Skin of body (tissue), 3 donors: ENCODE measurements at places on chromosomes 1 and 21.

GRCh38 chr1:25080294-25081209 lies 150.5 kb upstream of the RUNX3 start:
- DNase-seq = no peak

DNA sequence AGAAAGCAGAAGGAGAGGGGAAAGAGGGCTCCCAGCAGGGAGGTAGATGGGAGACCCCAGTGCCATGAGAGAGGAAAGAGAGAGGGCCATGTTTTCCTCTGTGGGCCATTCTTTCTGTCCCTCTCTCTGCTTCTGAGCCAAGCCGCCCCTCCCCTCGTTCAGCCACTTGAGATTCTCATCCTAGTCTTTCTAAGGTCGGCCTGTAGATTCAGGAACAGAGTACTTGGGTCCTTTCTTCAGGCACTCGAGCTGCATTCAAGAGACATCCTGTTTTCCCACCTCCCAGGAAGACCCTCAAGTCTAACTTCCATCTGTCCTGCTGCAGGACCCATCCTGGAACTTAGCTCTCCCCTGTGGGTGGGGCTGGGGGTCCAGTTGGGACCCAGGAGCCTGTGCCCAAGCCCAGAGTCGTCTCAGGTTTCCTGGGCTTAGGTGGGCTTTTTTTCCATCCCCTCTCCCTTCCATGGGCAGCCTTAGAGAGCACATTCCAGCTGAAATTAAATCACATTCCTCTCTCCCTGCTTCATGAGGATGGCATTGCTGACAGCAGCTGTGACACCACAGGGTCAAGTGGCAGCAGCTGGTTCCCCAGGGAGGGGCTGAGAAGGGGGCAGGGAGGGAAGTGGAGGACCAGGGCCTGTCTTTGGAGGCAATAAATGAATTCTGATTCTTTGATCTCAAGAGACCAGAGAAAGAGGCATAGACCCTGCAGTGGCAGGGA lies 13.0 kb downstream of the NES start:
- DNase-seq = peak; percentile 7

DNA sequence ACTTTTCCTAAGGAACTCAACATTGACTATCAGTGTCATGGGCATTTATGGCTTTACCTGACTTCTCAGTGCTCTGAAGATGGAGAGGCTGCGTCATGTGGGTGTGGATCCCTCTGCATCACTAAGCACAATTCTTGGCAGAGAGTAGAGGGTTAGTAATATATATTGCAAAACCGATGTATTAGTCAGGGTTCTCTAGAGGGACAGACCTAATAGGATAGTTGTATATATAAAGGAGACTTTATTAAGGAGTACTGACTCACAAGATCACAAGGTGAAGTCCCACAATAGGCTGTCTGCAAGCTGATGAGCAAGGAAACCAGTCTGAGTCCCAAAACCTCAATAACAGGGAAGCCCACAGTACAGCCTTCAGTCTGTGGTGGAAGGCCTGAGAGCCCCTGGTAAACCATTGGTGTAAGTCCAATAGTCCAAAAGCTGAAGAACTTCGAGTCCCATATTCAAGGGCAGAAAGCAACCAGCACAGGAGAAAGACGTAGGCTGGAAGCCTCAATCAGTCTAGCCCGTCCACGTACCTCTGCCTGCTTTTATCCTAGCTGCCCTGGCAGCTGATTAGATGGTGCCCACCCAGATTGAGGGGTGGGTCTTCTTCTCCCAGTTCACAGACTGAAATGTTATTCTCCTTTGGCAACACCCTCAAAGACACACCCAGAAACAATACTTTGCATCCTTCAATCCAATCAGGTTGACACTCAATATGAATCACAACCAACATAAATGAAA lies 159.7 kb upstream of the NRIP1 start:
- no peak for DNase-seq

GRCh38 chr1:203765029-203765837 lies at the start of gene LAX1:
Gene LAX1, plus strand, starts transcription at chr1:203765183. Its CDS starts 383 bp downstream, at chr1:203765566.
- no peak for DNase-seq

GRCh38 chr1:224380003-224380402 lies 23.3 kb downstream of the CNIH4 start:
- DNase-seq = no peak

DNA sequence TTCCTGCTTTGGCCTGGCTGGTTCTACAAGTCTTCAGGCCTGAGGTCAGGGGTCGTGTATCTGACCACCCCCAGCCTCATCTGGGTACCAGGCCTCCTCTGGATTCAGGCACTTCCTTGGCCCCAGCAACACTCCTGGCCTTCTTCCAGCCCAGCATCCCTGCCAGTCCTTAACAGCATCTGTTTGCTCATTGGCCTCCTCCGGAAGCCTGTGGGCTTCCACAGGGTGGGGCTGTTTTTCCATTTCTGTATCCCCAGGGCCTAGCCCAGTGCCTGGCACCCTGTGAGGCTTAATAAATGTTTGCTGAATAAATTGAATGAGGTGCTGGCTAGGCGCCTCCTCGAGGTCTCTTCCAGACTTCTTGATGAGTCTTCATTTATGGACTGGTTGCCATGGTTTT lies 21.5 kb upstream of the GPR37L1 start:
- no peak for DNase-seq

- DNase-seq = no peak
Measured at GRCh38 chr1:246153796-246154212, 353.3 kb downstream of the SMYD3 start.

- no peak for DNase-seq
Measured at GRCh38 chr1:202279806-202280205, 61.9 kb downstream of the UBE2T start.

DNA sequence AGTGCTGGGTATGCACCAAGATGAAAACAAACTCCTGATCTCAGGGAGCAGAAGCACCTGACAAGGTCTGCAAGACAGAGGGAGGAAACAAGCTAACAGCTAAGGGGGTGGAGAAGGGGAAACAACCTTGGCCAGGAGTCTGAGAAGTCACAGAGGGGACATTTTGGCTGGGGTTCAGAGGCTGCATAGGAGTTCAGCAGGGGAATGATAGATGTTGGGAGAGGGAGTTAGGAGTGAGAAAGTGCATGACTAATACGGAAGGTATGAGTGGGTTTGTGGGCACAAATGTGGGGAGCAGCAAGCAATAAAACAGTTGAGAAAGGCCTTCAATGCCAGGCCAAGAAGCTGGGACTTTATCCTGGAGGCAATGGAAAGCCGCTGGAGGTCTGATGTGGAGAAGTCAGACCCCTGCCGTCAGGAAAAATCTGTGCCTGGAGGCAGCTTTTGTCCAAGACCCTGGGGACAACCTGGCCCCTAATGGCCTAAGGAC lies 16.4 kb downstream of the EPHA2 start:
- DNase-seq = no peak

- no peak for DNase-seq
Measured at GRCh38 chr1:81833722-81834121, 33.0 kb downstream of the ADGRL2 start.

- DNase-seq = no peak
Measured at GRCh38 chr1:83794384-83794783, 204.5 kb downstream of the TTLL7 start.

- no peak for DNase-seq
Measured at GRCh38 chr1:172566196-172566997, 33.4 kb downstream of the SUCO start.

GRCh38 chr1:243440406-243440805 lies 184.6 kb downstream of the SDCCAG8 start:
- no peak for DNase-seq

DNA sequence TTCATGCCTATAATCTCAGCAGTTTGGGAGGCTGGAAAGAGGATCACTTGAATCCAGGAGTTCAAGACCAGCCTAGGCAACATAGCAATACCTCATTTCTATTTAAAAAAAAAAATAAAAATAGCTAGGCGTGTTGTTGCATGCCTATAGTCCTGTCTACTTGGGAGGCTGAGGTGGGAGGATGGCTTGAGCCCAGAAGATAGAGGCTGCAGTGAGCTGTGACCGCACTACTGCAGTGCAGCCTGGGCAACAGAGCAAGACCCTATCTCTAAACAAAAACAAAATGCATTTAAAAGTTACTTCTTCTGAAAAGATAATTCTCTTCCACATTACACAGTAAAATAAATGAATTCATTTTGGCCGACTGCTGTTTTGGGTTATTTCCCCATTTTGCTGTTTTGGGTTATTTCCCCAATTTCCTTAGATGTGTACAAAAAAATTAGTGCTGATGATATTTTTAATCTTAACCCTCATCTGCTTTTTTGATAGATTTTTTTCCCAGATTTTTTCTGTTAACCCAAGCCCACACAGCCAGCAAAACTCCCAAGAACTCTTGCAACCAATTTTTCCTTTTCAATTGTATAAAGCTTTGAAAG lies 23.0 kb upstream of the SAMSN1 start:
- no peak for DNase-seq

GRCh38 chr1:39109644-39110043 lies 83.5 kb downstream of the NDUFS5 start:
- DNase-seq = no peak

GRCh38 chr1:193458628-193459027 lies 272.2 kb upstream of the B3GALT2 start:
- DNase-seq = no peak

- peak; percentile 27 for DNase-seq
Measured at GRCh38 chr1:31583995-31584868, 7.9 kb downstream of the TINAGL1 start.

GRCh38 chr1:186239171-186239570 lies 135.9 kb downstream of the TPR start:
- no peak for DNase-seq

- no peak for DNase-seq
Measured at GRCh38 chr1:60842304-60842703, 240.1 kb upstream of the NFIA start.

- DNase-seq = no peak
Measured at GRCh38 chr1:90339811-90340210, 344.9 kb downstream of the ZNF326 start.

DNA sequence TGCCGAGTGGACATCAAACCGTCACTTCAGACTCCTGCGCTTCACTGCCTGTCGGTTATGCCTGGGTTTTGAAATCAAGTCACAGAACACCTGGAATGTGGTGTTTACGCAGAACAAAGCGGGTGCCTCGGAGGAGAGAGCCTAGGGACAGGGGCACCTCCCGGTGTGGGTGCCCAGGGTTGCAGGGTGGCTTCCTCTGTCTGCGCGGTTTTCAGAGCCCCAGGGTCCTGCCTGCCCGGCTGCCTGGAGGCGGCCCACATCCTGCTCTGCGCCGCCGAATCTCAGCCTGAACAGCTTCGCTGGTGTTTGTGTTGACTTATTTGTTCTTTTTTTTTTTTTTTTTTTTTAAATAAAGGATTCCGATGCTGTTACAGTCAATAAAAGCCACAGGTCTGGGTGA lies 113.5 kb upstream of the COL6A1 start:
- DNase-seq = no peak

GRCh38 chr1:246181241-246181640 lies 325.8 kb downstream of the SMYD3 start:
- DNase-seq = no peak

DNA sequence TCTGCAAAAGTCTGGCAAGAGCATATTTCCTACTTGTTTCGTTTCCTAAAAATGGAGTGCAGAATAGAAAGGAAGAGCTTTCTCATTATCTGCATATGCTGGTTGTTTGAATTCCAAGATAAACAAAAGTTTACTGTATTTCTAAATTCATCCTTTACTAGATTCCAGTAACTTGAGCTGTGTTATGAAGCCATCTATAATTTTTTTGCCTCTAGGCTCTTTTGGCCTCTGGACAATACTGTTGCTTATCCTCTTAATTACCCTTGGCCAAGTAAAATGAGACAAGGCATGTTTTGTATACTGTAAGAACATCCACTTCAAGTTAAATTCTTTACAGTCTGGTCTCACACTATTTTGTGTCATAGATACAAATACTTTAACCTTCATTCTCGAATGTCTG lies 45.6 kb upstream of the HFM1 start:
- DNase-seq = no peak

DNA sequence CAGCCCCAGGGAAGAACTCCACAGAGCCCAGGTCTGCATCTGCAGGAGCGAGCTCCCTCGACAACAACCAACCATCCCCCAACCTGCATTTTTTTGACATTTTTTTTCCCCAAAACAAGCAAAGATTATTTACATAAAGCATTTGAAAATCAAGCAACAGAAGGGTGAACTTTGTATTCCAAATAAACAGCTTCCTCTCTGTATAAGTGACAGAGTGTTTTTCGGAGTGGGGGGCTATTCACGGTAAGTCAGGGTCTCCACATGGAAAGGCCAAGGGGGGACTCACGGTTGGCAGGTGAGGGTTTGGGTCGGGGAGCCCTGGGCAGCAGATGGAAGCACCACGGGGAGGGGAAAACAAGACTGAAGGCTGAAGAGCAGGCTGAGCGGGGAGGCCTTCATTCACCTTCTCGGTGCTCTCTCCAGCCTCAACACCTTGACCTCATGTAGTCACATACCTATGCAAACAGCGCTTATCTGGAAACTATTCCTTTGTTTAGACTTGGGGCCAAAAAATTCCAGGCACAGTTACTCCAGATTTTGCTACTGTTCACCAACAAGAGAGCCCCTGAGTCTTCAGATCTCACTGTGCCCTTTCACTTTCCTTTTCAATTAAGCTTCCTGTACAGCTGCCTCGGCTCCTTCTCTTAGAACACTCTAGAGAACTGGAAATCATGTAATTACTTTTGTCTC lies 27.6 kb downstream of the C2CD2 start:
- DNase-seq = peak; percentile 10

GRCh38 chr1:14141656-14142055 lies 441.7 kb downstream of the PRDM2 start:
- DNase-seq = no peak

DNA sequence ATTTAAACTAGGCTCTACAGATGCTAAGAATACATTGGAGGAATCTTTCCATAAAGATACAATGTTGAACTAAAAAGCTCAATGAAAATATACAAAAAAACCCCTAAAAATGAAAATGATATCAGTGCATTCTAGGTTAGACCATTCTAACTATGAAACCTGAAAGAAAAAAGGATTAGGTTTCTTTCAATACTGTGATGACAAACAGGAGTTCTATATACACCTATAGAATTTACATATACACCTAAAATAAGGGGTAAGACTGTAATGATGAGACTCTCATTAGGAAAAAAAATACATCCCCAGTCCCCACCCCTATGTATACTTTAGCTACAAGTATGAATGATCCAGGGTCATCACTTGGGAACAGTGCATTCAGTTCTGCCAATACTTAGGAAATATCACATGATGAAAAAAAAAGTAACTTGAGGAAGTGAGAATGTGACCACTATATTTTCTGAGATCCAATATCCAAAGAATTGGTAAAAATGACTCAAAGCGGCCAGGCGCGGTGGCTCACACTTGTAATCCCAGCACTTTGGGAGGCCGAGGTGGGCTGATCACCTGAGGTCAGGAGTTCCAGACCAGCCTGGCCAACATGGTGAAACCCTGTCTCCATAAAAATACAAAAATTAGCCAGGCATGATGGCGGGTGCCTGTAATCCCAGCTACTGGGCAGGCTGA lies 26.3 kb downstream of the SELENOF start:
- DNase-seq = no peak

- peak; percentile 93 for DNase-seq
Measured at GRCh38 chr1:31789259-31790065, 25.3 kb upstream of the ADGRB2 start.

GRCh38 chr1:205500240-205501233 lies 3.9 kb upstream of the CDK18 start:
- DNase-seq = no peak

DNA sequence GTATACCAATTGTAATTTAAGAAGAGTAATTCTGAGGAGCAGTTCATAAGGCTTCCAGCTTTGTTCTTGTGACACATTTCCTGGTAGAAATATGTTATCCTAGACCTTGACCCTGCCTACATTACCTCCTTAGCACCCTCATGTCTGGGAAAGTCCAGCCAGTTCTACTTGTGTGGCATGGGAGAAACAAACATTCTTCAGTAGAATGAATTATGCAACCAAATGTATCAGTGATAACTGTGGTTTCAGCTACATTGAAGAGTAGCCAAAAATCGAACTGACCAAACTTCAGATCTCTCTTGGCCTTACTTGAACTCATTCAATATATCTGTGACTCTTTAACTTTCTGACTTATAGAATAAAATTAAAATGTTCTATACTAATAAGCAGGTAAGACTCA lies 308.1 kb upstream of the LYPLAL1 start:
- DNase-seq = no peak
